ENCODE measurements at places on chromosomes 1 and 21.

- DNase-seq, result no peak
Measured at GRCh38 chr1:22944346-22945055, 28.2 kb downstream of the LACTBL1 start.

- no peak for DNase-seq
Measured at GRCh38 chr1:38569932-38570656, 289.5 kb downstream of the RRAGC start.

DNA sequence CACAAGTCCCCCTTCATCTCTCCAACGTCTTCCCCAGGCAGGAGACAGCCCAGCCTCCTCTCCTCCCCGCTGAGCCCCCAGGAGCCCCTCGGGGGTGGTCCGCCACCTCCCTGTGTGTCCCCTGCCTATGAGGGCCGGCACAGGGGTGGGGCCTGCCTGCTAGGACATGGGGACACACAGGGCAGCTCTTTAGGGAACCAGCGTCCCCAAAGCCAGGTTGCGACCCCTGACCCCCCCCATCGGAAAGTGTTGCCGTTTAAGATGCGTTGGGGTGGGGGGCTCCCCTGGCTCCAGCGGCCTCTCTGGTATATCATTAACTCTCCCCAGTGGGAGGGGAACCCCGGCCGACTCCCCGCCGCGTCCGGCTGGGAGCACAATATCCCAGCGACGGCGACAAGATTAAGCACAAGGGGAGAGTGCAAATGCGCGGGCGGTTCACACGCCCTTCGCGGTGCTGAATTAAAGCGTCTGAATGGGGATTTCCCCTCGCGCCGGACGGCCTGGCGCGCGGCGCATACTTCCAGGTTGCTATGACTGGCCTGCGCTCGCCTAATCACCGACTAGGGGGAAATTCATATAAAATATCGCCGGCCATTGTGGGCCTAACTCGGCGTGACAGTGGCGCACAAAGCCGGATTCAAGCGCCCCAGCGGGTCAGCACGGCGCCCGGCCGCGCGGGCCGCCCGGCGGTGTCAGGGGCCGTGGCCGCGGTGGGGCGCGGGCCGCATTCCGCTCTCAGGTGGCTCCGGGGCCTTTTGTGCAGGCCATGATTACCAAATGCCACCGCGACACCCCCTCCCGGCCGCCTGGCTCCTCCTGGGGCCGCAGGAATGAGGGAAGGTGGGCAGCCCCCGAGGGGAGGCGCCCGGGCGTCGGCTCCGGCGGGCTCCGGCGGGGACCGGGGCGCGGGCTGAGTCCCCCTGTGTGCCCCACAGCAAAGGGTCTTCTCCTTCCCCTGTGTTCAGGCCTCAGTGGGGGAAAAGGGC lies 30.9 kb downstream of the WNT3A start:
- DNase-seq, result no peak

DNA sequence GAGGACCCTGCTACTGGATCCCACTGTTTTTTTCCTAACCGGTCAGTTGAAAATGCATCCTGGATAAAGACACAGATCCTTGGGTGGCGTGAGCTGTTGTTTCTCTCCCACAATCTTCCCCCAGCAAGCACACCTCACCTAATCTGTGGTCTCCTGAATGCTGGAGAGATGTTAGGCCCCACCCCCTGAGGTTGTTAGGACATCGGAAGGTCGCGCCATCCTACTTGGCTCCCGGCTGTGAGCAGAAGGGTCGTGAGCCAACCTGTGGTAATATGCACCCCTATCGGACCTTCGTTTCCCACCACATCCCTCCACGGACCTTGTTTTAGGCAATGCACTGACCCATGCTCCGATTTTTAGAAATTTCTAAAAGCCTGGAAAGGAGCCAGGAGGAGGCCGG lies 89.9 kb upstream of the IPO9 start:
- no peak for DNase-seq

DNA sequence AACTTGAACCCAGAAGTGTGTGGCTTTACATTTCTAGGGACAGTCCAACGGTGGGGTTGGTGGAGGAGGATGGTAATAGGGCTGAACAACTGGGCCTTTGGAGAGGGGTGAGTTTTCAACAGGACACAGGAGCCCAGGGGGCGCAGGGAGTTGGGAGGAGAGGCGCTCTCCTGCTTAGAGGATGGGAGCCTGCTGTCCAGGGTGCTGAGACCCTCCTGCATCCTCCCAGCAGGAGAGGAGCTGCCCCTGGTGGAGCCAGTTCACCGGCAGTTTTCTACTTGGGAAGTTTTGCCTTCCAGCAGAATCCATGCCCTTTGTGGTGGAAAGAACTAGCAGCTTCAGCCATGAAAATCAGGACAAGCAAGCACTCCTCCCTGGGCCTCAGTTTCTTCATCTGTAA lies 8.6 kb downstream of the KCNC4 start:
- no peak for DNase-seq

DNA sequence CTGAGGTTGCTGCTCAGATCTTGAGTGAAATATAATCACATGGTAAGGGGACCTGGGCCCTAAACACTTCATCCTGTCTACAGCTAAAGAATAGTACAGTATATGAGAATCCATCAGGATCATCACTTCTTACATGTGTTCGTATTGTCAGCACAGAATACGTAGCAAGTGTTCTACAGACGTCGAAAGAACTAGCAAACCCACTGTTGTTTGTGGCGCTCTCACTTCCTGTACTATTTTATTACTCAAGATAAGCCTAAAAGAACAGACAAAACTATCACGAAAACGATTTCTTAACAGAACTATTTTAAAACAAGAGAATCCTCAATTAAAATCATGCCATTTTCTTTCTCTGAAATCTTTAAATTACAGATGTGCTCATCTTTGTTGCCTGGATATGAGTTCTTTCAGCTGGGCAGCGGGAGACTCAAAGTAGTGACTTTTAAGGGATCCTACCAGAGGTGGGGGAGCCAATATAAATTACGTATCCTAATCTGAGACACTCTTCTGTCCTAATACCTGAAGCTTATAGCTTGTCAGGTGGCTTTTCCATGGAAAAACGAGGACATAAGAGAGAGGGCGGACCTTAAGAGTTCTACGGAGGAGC lies 724 bp downstream of the ST7L start:
- no peak for DNase-seq

- DNase-seq, result peak; percentile 16
Measured at GRCh38 chr21:46117586-46118315, 19.8 kb downstream of the COL6A2 start.

GRCh38 chr1:84583648-84584047 lies 9.4 kb upstream of the CTBS start:
- DNase-seq, result no peak

DNA sequence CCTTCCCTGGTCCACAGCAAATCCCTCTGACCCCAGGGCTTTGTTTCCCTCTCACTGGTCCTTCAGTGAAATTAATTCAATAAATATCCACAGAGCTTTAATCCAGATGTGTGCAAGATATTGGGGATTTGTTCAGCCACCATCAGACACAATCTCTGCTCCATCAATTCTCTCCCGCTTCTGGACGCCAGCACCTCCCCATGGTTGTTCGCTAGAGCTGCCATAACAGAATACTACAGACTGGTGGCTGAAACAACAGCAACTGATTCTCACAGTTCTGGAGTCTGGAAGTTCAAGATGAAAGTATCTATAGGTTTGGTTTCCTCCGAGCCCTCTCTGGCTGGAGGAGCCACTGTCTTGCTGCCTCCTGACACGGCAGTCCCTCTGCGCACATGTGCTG lies 303.9 kb downstream of the SMYD3 start:
- no peak for DNase-seq

DNA sequence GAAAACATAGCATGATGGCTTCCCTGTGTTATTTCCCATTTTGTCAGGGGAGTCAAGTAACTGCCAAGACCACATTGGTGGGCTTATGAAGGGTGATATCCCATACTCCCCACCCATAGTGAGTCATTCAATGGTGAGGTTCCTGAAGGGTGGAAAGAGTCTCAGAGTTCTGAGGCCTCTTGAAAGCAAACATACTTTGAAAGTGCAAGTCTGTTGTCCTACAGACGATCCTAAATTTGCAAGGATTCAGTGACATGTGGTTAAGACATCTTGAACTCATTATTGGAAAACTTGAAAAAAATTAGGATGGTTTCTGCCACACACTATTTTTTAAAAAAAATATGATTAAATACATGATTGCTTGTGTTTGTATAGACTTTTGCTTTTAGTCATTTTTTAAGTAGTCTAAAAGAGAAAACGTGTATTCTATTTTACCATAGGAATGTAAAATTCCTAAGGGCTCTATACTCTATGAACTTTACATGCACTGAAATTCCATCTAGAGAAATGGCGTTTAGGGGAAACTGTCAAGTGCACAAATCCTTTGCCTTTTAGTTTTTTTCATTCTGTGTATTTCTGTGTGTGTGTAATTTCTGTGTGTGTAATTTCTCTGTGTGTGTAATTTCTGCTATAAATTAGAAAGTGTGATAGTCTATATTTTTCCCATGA lies 225.5 kb upstream of the ADAMTS5 start:
- no peak for DNase-seq

DNA sequence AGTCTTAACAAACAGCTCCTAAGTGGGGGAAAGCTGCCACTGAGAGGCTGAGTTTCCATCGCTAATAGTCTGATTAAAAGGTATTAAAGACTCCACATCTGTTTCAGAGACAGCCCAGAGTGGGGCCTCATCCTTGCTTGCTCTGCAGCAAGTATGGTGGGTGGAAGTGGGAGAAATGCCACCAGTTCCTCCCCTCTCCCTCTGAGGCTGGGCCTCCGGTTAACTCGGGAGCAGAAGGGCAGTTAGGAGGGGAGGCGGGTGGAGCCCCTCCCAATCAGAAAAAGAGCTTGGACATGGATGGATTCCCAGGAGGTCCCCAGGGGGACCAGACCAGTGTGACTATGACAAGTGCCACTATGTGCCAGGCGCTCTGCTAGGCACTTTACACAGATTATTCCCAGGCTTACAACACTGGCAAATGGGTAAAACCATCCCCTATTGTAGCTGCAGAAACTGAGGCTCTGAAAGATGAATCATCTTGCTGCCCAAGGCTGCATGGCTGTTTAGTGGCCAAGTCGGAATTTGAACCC lies 11.4 kb upstream of the ASCL5 start:
- DNase-seq, result no peak

DNA sequence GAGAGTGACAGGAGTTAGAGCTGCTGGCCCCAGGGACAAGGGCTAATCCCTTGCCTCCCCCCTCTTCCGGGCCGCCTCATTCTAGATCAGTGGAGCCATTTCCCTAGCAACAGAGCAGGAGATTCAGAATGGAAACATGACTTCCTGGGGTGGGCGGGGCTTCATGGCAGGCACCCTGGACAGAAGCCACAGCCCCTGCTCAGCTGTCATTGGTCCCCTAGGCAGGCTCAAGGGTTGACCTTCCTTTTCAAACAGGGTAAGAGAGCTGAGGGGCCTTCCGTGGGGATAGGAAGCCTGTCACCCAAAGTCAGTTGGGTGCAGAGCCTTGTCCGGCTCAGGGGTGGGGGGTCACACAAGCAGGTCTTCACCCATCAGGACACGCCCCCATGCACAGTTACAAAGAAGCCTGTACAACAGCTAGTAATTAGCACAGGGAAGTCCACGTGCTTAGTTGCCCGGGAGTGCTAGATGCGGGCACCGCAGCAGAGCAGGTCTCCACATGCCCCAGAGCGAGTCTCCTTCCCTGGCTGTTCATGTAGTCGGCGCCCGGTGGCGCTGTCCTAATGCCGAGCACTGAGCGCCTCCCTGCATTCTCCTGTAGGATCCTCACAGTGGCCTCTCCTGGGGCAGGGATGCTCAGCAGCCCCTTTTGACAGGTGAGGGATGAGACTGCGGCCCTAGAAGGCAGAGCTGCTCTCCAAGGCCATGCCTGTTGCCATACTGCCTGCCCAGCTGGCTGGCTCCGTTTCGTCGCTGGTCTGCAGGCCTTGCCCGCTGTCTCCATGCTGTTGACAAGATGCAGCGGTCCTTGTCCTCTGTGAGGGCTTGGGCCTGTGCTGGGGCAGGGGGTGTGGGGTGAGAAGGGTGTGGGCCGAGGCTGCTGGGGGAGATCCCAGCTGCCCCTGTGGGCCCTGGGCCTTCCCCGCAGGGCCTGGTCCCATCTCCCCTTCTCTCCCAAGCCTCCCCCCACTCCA lies 5.1 kb downstream of the TMEM201 start:
- DNase-seq, result no peak

GRCh38 chr1:221877311-221877710 lies 135.4 kb upstream of the DUSP10 start:
- no peak for DNase-seq

- DNase-seq, result no peak
Measured at GRCh38 chr1:156646738-156647211, 4.9 kb downstream of the BCAN start.

DNA sequence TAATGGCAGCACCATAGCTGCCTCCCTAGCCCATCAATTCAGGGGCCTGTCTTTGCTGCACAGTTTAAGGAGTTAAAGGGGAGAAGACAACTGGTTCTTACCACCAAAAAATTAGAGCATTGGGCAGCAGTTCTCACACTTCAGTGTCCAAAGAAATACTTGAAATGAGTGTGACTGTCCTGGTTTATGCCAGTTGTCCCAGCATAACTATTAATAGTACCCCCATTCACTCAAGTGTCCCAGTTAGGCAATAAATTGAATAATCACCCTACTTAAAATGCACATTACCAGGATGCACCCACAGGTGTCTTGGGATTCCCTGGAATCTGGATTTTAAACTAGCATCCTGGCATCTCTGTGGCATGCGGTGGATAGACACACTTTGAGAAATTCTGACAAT lies 51.1 kb downstream of the FAM163A start:
- no peak for DNase-seq

DNA sequence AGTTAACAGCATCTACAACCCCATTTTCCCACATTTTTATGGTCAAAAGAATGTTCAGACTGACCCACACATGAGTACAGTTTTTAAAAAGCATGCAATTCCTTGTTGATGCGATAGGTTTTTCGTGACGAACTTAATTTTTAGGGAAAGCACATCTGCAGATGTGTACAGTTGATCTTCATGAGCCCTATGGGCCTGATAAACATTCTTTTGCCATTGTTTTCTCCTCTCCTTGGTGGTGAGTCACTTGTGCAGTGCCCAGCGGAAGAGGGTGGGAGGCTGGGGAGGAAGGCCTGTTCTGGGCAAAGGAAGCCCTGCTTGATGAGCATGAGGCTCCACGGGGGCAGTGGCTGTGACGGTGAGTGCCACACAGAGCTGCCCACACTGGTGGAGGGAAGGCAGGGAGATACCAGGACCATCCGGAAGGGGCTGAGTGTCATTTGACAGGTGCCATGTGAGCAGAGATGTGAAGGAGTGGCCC lies 5.3 kb downstream of the ARF1 start:
- peak; percentile 37 for DNase-seq

GRCh38 chr1:66365635-66366034 lies 168.3 kb upstream of the SGIP1 start:
- no peak for DNase-seq

- DNase-seq, result no peak
Measured at GRCh38 chr1:84698151-84699110, 8.2 kb upstream of the SSX2IP start.

DNA sequence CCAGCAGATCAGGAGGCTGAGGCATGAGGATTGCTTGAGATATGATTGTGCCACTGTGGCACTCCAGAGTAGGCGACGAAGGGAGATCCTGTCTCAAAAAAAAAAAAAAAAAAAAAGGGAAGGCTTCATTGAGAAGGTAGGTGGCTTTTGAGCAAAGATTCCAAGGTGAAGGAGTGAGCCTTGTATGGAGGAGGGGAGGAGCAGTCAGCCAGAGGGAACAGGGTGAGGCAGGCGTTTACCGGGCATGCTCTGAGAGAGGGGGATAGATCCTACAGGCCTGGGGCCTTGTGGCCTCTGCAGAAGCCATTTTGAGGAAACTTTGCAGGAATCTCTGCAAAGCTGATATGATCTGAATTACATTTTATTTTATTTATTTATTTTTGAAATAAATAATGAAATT lies 5.1 kb upstream of the HDAC1 start:
- no peak for DNase-seq
